ENCODE measurements at places on chromosomes 6 and 20. TPM values are rescaled to one million over a fixed set of nuclear protein-coding genes. Genes with fewer than 3 reads are reported as not detected.

Gene CTAGE9
- total RNA-seq = not detected

Gene PYGB
- total RNA-seq = 153 TPM

Gene NRN1
- 0.13 TPM for total RNA-seq

Gene HLA-G
- 0.91 TPM for total RNA-seq

Gene RBM24
- 6.1 TPM for total RNA-seq

Gene PLG
- total RNA-seq = not detected

Gene PRL
- total RNA-seq = not detected

Gene SRPK1
- total RNA-seq = 57.2 TPM

Gene LYRM4
- 26.6 TPM for total RNA-seq

Gene GSTA2
- total RNA-seq = not detected

Gene GUCA1A
- total RNA-seq = not detected

Gene KHDC1
- total RNA-seq = 3.5 TPM

Gene VGLL2
- total RNA-seq = not detected

Gene KCNB1
- total RNA-seq = under 0.01 TPM

Gene GINS1
- total RNA-seq = 12.9 TPM

Gene PDE10A
- 44.2 TPM for total RNA-seq

Gene TBXT
- total RNA-seq = not detected

Gene LPIN3
- total RNA-seq = 3.4 TPM

Gene MLN
- not detected for total RNA-seq

Gene PROCR
- 80.6 TPM for total RNA-seq

Gene EFCAB8
- total RNA-seq = under 0.01 TPM

Gene GRIK2
- 0.65 TPM for total RNA-seq

Gene RAB5IF
- 81.1 TPM for total RNA-seq

Gene SYNE1
- total RNA-seq = 34.6 TPM

Gene DYNLT2
- total RNA-seq = 1.0 TPM

Gene NKX2-2
- total RNA-seq = not detected

Gene CRISP3
- total RNA-seq = not detected

Gene SMOC2
- not detected for total RNA-seq

Gene TNXB
- total RNA-seq = 34.1 TPM

Gene POM121L2
- not detected for total RNA-seq

Gene ARMC2
- 1.9 TPM for total RNA-seq

Gene DNAH8
- not detected for total RNA-seq

Gene ADA
- total RNA-seq = 5.7 TPM

Gene SNAP91
- 0.52 TPM for total RNA-seq

Gene CGA
- not detected for total RNA-seq

Gene HUS1B
- 0.40 TPM for total RNA-seq

Gene FAM83D
- total RNA-seq = 13.2 TPM

Gene MYT1
- not detected for total RNA-seq

Gene BCAS1
- not detected for total RNA-seq

Data from epithelial cell of alveolus of lung (primary cell).